ENCODE measurements at places on chromosomes 5 and 9.

DNA sequence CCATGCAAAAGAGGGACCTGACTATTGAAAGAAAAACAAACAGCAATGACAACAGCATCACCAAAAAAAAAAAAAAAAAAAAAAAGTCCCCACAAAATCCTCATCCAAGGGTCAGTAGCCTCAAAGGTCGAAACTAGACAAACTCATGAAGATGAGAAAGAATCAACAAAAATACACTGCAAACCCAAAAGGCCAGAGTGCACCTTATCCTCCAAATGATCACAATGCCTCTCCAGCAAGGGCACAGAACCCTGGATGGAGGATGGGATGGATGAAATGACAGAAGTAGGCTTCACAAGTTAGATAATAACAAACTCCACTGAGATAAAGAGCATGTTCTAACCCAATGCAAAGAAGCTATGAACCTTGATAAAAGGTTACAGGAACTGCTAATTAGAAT, 250.4 kb upstream of the GRAMD2B start:
- no peak for DNase-seq

DNA sequence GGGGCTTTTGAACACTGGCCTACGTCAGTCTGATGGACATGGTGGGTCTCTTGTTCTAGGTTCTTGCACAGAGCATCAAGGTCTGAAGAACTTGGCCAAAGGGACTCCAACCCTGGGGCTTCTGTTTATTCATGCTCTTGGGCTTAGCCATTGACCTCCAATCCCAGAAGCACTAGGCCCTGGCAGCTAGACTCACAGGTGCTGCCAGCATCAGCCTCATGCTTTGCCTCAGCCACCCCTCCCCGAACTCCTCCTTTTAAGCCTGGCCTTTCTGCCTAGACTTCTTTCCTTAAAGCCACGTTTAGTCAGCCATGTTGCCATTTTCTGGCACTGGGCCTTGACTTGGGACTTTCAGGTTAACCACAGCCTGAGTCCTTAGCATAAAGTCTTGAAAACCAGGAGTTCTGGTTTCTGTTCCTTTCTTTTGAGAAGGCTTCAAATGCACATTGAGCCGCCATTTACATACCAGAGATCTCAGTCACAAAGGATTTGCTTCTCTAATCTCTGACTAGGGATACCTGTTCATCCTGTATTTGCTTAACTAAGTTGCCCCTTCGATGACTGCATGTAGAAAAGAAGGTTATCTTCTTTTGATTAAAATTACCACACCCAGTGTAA, 54.7 kb downstream of the ANGPTL2 start:
- no peak for DNase-seq

DNA sequence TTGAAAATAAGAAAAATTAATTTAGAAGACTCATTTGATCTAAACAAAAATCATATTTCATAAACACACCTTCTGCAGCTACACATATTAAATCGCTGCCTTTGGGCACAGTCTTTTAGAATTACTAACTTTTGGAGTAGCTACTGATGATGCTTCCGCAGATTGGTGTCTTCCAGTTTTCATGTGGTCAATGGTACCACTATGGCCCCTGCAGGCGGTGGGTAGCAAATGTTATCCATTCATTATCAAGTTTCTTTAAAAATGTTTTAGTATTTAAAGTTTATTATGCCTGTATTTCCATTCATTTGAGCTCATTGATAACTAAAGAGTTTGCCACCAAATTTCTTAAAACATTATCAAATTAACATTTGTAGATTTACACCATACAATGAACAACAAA, 122.9 kb upstream of the GRAMD2B start:
- DNase-seq = no peak

DNA sequence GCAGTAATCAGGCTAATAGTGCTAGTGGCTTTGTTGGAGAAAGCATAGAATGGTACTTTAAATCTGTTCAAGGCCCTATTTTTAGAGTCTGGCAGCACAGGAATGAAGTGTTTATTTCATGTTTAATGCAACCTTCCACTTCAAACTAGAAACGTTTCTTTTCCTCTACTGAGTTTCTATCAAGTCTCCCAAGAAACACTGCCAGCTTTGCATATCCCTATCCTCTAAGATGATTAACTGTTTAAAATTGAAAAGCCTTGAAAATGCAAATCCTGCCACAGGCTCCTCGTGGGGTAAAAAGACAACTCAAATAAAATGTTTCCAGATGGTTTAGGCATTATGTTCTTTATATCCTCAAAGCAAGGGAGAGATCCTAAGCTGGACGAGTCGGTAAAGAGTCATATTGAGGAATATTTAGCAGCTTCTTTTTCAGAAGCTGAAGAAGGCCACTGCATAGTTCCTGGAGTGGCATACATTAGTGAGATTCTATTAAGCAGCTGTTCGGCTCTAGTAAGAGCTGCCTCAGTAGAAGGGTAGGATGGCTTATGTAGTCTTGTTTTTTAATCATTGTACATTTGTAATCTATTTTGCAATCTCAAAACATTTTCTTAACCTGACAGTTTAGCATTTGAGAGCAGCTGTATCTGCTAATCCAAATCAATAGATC, 251.2 kb downstream of the CHSY3 start:
- no peak for DNase-seq

DNA sequence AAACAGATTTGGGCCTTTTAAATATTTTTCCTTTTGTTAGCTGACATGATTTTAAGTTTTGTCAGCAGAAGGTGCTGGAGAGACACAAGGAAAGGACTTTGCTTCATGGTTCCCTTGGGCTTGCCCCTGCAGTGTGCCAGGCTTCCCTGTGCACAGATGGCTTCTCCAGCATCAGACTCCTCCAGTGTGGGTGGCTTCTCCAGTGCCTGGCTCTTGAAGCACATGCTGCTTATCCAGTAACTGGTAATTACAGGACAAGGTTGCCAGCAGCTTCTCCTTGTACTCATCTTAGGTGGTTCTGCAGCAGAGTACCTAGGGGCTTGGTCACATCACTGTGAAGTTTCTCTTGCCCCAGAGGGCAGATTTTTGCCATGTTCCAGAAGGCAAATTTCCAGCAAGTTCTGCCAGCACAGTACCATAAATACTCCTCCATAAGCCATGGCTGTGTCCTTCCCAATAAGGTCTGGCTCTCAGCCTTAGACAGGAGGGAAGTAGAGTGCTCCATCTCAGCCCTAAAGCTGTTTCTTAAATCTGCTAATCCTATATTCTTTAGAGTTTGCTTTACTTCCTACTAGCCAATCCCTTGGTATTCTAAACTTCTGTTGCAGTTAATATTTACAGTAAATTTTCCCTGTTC, 62.4 kb downstream of the PJA2 start:
- DNase-seq = no peak

DNA sequence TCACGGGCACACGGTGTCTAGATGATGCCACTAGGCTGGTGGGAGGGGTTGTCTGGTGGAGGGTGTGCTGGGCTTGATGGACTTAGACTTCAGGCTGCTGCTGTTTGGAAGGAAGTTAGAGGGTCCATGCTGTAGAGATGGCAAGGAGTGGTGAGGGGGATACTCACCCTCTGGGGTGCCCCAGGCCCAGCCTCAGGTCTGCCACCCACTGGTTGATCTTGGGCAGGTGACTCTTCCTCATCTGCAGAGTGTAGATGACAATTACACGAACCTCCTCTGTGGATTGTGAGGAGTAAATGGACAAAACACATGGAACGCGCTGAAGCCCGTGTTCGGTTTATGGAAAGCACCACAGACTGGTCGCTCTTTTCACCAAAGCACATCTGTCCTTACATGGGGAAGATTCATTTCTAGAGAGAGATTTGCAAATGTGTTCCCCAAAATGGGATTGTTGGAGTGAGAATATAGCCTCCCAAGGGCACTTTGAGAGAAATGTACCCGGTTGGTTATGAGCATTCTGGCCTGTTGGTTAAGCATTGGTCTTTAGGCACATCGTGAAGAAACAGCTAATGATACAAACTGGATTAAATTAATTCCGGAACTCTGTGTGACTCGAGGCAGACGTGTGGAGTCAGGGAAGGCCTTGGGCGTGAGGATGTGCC, 58.2 kb downstream of the ZNF618 start:
- DNase-seq = no peak

DNA sequence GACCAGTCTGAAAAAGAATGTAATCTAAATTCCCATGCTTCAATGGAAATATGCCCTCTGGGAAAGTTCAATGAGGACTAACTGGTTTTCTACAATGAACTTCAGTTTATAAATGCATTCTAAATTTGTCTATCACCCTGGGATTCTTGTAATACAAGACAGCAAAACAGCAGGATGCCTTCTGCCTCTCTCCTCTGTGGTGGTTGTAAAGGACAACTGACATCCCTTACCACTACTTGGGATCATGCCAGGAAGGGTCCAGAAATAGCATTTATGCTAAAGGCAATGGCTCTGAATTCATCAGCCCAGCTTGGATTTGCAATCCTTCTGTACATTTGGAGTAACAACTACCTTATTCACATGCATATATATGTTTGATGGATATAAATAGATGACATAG, 97.3 kb upstream of the ADAMTS16 start:
- DNase-seq = no peak

DNA sequence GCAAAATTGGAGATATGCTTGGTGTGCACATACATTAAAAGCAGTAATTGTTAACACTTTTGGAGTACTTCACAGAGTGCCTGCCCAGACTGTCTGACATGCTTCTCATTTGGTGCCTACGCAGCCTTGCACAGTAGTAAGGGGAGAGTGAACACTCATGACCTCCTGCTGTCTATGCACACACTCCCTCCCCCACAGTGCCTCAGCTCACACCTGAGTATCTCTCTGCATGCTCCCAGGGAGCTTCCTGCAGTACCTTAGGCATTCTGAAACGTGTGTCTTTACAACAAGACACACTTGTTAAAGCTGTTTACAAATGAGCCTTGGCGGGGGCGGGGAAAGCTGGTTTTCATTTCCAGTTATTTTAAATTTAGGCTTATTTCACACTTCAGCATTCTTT, 18.0 kb downstream of the MAP3K1 start:
- DNase-seq = no peak

- DNase-seq = no peak
These were observed 14.9 kb downstream of the FOXI1 start for GRCh38 chr5:170120576-170120975.

DNA sequence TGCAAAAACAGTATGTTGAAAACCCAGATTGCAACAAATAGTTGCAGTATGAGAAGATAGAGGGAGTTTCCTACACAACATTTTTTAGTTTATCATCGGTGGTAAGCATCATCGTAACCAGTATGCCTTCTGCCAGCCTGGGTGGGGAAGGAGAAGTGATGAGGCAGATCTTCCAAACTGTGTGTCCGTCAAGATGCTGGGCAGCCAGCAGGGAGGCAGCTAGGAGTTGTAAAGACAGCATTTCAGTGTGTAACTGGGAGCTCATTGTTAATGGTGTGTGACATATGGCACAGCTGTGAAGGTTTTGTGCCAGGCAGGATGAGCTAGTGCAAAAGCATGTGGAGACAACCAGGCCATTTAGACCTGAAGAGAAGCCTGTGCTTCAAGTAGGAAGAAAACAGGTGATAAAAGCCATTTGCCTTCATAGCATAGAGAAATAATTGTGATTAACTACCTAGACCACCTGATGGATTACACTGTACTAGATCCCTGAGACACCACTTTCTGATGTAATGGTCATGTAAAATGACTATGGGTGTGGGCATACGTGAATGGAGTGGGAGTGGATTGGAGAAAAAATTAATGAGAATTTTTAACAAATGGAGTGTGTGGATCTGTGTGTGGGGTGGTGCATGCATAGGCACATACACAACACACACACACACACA, 347.0 kb upstream of the ADAMTSL1 start:
- DNase-seq = no peak

DNA sequence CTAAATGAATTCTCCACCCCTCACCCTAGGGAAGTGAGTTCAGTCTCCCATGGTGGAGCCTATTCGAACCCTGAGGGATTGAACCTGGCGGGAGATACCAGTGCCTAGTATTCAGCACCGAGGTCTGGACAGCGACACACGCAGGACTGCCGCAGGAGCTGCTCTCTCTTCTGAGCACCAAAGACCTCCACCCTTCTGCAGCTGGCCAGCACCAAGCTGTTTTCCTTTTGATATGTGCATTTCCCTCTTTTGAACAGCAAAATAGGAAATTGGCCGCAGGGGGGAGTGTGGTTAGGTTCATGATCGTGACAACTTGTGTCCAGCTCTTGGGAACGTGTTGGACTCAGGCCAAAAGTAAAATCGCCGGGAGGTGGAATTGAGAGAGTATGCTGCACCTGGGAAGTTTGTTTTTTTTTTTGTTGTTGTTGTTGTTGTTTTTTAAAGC, 1.2 kb upstream of the PCSK1 start:
- no peak for DNase-seq

- no peak for DNase-seq
These were observed 4.0 kb downstream of the RGS7BP start for GRCh38 chr5:64509828-64510227.

- no peak for DNase-seq
These were observed 609.4 kb downstream of the SLCO4C1 start for GRCh38 chr5:101686536-101687157.

DNA sequence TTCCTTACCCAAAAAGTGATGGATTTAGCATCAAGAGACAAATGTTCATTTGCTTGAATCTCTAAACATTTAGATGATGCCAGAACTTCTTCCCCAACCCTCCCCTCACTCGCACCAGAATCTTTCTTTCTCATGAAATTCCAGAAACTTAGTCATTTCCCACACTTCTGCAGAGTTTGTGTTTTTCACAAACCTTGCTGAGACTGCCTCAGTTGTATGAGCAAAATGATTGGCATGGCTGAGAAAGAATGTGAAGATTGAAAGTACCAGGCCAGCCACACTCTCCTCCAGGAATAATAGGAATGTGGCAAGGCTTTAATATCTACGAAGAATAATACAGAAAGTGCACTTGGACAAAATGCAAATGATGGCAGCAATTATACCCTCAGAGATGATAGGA, 428.3 kb upstream of the CDH6 start:
- no peak for DNase-seq

GRCh38 chr5:33479311-33479710, 38.5 kb downstream of the TARS1 start:
- DNase-seq = no peak

DNA sequence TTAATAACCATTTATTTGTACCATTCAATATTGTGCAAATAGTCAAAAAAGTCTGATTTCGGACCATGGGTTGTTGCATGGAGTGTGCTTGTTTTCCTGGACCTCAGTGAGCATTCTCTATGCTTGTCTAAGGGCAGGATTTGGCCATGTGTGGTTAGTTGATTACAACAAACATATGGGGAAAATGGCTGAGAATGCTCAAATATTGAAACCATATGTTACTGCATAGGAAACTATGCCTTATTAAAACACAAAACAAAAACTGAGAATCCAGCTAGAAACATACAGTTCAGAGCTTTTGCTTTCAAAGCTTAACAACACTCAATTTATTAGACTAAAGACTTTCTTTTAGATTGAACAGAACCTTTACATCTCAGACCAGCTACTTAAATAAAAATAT, 928.3 kb downstream of the NR2F1-AS1 start:
- DNase-seq = no peak
